Forelimb muscle (tissue), 1 donor: ENCODE measurements at places on chromosomes 12 and 14.
A peak's percentile ranks its signal among the peaks of the same experiment; 100 is the strongest.

GRCh38 chr14:21534576-21534975, 8.4 kb upstream of the SALL2 start:
- DNase-seq = no peak

DNA sequence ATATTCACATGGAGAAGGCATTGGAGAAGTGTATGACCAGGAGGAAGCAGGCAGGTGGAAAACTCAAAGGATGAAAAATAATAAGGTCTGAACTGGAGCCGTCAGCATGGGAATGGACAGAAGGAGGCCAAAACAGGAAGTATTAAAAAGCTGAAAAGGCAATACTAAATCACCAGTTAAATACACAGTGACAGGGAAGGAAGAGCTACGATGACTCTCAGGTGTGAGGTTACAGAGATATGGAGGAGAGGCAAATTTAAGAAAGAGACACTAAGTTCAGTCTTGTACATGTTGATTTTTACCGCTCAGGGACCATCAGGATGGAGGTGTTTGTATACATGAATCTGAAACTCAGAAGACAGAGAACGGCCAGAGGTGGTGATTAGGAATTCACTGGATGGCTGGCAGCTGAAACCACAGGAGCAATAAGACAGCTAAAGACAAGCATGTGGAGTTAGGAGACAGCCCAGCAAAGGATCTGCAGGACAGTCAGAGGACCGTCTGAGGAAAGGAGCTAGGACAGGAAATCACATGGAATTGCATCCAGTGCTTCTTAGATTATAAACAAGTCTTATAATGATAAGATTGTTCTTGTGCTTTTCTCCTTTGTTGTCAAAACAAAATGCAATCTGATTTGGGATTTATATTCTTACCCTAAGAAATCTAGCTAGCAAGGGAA, 33.9 kb upstream of the CDKN3 start:
- no peak for DNase-seq

DNA sequence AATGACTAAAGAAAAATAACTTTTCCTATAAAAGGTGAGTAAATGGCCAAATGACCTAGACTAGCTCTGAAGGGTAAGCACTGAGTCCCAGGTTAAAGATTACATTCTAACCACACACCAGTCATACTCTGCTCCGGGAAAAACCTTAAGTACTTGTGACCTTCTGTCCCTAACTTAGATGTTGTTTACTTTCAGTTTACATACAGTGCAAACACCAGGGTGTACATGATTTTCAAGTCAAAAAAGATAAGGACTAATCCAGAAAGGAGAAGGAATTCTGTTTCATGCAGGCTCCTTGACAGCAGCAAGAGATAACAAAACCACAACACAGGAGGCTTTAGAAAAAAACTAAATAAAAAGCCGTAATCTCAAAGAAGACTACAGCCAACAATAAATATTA, 174.2 kb downstream of the PPM1H start:
- no peak for DNase-seq

DNA sequence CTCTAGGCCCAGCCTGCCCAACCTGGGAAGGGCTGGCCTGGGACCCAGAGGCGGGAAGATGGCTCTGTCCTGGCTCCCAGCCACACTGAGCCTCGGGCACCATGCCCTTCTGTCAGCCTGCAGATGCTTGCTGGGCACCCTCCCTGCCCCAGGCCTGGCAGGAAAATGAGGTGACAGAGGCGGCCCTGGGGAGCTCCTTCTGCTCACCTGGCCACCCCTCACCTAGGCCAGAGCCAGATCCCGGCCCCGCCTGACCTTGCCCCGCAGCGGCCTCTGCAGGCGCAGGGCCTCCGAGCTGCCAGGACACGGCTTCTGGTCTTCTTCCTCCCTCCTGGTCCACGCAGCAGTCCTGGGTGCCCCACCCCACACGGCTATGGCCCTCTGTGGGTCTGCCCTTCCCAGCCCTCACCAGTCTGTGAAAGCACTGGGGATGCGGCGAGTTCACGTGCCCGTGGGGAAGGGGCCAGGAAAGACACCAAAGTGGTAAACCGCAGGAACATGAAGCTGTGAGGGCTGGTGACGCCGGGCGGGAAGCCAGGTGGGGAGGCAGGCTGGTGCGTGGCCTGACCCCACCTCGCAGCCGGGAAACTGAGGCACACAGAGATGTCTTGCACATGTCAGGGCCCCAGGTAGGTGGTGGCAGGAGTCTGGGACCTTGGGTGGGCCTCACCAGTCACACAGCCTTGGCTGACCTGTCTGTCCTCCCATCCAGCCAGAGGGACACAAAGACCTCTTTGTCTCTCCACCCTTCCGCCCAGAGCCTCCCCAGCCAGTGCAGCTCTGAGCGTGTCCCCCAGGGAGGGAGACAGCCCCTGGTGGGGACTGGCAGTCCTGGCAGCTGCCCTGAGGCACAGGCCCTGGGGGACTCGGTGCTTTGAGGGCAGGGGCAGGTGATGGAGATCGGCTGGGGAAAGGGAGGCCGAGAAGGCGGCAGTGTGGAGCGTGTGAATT, 12.8 kb downstream of the BAG5 start:
- no peak for DNase-seq

DNA sequence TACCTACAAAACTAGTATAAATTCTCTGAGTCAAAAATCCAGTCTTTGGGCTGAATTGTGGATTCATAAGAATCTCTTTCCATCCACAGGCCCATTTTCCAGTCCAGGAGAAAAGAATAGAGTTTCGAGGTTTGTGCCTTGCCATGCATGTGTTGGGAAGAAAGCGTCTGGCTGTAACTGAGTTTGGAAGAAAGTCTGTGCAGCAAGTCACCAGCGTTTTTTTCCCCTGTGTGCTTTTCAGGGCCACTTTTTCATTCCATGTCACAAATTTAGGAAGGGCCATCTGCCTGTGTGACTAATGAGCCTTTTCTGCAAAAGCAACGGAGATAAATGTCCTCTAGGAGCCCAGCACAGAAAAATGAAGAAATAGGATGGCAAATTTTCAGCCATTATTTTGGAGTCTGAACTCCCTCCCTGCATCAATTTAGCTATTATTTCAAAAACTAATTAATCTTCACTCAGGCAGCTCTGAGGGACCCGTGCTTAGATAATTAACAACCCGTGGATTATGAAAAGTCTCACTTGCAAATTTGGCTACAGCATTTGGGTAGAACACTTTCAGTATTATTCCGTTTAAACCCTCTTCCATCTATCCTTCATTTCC, 261.5 kb downstream of the SUDS3 start:
- DNase-seq = no peak

DNA sequence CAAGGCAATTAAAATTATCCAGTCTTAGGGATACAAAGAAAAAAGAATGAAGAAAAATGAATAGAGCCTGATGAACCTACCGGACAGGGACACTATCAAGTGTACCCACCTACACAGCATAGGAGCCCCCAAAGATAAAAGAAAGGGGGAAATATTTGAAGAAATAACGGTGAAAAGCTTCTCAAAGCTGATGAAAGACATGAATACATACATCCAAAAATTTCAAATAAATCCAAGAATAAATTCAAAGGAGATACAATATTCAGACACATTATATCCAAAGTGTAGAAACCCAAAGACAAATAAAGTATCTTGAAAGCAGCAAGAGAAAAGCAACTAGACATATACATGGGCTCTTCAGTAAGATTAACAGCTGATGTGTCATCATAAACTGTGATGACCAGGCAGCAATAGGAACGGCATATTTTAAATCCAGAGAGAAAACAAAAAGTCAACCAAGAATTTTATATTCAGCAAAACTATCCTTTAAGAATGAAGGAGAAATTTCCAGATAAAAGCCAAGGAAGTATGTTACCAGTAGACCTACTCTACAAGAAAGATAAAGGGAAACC, 56.0 kb downstream of the CDK17 start:
- no peak for DNase-seq

DNA sequence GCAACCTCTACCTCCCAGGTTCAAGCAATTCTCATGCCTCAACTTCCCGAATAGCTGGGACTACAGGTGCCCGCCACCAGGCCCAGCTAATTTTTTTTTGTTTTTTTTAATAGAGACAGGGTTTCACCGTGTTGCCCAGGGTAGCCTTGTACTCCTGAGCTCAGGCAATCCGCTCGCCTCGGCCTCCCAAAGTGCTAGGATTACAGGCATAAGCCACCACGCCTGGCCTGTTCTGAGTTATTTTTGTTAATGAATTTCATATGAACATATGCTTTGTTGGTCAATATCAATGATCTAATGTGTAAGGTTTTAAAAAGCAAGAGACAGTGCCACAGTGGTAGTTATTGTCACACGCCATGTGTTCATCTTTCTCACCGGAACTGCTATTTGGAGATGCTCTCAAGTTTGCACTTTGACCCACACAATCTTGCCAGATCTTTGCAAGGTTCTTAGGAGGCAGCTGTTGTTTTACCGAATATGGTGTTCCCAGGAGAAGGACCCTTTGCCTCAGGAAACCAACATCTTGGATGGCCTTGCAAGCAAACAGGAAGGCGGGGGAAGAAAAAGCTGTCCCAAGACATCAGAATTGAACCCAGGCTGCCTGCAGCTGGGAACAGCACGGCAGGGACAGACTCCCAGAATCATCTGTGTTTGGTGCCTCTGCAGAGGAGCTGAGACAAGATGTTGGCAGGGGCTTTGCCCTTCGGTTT, 30.0 kb downstream of the GALNT16 start:
- no peak for DNase-seq

GRCh38 chr14:21057803-21058675, at the start of gene RNASE8:
TSS of gene RNASE8 (plus strand) at chr14:21057822. CDS start at chr14:21057893, 71 bp downstream.
- DNase-seq = no peak

DNA sequence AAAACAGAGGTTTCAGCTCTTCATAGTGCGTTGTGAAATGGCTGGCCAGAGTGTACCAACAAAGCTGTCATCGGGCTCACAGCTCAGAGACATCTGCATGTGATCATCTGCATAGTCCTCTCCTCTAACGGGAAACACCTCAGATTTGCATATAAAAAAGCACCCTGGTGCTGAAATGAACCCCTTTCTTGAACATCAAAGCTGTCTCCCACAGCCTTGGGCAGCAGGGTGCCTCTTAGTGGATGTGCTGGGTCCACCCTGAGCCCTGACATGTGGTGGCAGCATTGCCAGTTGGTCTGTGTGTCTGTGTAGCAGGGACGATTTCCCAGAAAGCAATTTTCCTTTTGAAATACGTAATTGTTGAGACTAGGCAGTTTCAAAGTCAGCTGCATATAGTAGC, 14.3 kb upstream of the PAPLN start:
- no peak for DNase-seq

DNA sequence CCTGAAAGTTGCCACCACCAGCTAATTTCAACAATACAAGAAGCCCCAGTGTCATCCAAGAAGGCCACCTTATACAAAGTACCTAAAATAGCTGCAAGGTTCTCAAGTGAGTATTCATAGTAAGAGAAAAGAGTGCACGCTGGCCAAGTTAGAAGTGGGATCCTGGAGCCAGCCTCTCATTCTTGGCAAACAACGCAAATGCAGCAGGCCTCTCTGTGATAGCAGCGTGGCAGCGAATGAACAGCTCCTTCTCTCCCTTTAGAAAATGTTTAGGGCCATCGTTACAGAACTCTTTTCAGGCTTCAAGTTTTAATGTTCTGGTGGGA, 78.0 kb upstream of the IFNG-AS1 start:
- DNase-seq = no peak

GRCh38 chr12:2286047-2286446, 233.3 kb downstream of the CACNA1C start:
- no peak for DNase-seq

- no peak for DNase-seq
Measured at GRCh38 chr14:80955416-80955941, at the start of gene TSHR. TSS of gene TSHR (plus strand) at chr14:80955621. CDS start at chr14:80955681, 60 bp downstream.

DNA sequence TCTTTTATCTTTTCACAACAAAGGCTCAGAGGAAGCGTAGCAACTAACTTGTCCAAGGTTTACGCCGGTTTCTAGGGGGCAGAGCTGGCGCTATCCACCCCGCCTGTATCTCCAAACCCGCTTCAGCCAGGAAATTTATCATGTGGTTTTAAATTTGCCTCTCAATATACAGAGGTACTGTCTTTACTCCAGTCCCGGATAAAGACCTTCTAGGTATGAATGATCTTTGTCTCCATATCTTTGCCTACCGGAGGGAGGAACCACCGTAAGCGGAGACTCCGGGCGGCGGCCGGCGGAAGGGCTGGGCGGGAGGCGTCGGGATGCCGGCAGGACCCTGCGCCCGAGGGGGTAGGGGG, 693 bp upstream of the RIMKLB start:
- no peak for DNase-seq

DNA sequence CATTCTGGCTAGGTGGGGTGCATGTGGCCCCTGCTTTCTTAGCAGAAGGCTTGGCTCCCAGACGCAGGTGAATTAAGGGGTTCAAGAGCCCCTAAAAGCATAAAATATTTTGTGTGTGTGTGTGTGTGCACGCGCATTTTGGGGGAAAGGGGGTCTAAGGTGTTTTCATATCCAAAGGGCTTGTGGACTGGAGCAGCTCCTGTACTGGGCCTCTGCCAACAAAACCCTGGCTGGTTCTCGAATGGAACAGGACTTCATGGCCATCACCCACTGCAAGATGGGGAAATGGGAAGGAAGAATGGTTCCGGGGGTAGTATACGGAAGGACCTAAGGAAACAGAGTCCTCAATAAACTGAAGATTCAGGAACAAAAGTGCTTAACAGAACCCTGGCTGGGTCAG, 3.9 kb upstream of the ATN1 start:
- DNase-seq = no peak

DNA sequence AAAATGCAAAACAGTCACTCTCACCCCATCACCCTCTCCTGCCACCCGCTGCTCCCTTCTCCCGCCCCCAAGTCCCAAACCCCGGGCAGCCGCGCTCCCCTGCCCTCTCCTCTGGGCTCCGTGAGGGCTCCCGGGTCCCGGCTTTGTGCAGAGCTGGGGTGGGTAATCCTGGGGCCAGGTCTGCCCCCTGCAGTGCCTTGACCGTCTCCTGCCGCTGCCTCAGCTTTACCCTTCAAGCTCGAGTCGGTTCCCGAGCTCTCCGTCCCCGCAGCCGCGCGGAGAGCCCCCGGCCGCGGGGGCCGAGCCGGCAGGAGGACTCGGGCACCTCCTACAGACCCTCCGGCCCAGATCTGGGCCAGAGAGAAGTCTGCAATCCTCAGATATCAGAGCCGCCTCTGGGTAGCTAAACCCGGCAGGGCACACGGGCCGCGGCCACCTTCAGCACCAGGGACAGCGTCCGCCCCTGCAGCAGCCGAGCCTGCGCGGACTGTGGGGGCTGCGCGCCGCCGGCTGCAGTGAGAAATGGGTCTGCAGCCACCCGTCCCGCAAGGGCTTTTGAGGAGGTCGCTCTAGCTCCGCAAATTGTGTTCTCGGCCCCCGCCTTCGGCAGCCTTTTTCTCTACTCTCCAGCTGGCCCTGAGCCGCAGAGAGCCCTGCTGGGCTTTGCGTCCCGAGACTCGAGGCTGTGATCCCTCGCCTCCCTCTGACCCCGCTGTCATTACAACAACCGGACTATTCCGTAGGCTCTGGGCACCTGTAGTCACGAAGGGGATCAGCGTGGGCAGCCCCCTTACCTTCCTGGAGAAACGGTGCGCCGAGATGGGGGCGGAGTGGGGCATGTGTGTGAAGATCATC, 1.2 kb downstream of the PRMT8 start:
- DNase-seq = peak; percentile 22
